ENCODE measurements at places on chromosomes 12 and 14. TPM values are rescaled to one million over a fixed set of nuclear protein-coding genes. Genes with fewer than 3 reads are reported as not detected.

Gene PTCSC3
- total RNA-seq, result not detected

- DNase-seq, result no peak
These were observed 150.6 kb downstream of the BCAT1 start for GRCh38 chr12:24798335-24798734.

- DNase-seq, result no peak
These were observed 249.9 kb downstream of the BCAT1 start for GRCh38 chr12:24698972-24699371.

DNA sequence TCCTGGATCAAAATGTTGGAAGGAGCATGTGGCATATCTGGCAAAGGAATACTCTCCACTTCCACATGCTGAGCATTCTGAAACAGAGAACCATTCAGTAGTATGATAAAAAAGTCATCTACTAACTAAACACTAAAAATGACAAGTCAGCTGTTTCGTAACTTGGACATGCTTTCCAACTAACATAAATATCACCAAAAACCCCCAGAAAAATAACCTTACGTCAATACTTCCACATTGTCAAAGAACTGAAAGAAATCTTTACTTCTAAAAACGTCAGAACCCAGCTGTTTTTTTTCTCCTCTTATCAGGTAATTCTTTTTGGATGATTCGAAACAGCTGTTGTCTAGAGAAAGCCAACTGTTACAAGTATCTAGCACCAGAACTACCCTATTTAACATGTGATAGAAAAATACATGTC, 8.2 kb downstream of the WBP11 start:
- DNase-seq, result peak; percentile 37

Gene ZNF385A
- total RNA-seq, result 14.9 TPM

DNA sequence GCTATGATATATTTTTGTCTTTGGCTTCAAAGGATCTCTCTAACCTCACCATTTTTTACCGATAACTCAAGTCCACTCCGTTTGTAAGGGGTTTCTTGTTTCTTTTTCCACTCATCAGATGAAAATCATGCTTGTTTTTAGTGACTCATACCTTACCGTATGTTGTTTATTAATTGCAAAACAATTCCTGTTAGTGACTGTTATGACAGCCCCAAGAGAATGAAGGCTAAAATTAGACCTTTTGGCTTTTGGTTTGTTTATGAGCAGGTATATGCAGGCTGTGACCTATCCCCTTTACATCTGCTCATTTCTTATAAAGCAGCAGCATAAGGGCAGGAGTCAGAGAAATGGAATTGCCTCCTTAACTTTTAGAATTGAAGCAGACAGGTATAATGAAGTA, 319.8 kb downstream of the CEP128 start:
- no peak for DNase-seq

- DNase-seq, result no peak
These were observed 15.8 kb downstream of the TMEM229B start for GRCh38 chr14:67472726-67473125.

Gene NANOG
- 0.24 TPM for total RNA-seq

DNA sequence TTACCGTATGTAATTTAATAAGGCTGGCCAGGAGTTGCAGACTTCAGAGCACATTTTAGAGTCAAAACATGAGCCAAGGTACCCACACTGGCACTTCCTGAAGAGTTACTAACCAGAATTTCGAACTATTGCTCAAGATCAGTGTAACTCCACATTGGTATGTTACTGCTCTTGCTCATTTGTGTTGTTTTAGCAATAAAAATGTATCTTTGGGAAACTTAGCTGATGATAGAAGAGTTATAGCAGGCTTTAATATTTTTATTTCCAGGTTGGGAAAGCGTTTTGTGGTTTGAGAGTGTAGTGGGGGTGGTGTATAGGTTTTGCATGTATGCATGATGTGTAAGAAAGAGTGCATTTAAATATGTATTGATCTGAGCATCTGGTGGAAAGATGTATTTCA, 96.6 kb downstream of the SCN8A start:
- DNase-seq, result no peak

GRCh38 chr14:77607741-77608302, 8.6 kb downstream of the SPTLC2 start:
- DNase-seq, result no peak

Gene NPFF
- not detected for total RNA-seq

Gene SOX5
- total RNA-seq, result 74.4 TPM

DNA sequence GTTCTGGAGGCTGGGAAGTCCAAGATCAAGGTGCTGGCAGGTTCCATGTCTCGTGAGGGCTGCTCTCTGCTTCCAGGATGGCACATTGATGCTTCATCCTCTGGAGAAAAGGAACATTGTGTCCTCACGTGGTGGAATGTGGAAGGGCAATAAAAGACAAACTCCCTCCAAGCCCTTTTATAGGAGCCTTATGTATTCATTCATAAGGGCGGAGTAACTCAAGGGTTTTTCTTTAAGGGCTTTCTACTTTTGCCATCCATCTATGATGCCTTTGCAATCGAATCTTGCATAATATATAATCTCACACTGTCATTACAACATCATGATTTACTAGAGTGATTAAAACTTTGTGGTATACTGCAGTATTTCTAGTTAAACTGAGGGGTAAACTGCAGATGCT, 132.7 kb upstream of the DDHD1 start:
- no peak for DNase-seq

DNA sequence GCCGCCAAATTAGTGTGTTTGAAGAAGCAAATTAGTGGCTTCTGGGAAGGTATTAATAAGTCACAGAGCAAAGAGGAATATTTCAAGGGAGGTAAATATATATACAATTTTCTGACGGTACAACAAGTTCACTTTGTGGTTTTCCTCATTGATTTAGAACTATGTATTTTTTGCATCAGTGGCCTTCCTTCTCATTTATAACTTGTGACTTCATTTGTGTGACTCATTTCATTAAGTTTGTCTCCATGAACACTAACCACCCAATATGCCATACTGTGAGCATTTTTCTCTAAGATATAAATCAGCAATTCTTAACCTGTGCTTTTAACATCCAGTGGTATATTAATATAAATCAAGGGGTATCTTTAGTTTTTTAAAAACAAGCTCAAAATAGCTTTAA, 29.3 kb upstream of the ARHGAP5 start:
- DNase-seq, result no peak

DNA sequence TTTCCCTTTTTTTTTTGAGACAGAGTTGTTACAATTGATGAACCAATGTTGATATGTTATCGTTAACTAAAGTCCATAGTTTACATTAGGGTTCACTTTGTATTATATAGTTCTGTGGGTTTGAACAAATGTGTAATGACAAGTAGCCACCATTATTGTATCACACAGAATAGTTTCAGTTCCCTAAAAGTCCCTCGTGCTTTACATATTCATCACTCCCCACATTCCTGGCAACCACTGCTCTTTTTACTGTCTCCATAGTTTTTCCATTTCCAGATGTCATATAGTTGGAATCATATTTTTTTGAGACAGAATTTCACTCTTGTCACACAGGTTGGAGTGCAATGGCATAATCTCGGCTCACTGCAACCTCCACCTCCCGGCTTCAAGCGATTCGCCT, 12.5 kb downstream of the HSD17B6 start:
- DNase-seq, result no peak

Gene SERPINA10
- total RNA-seq, result 1.2 TPM

Gene KHNYN
- 80.2 TPM for total RNA-seq

- peak; percentile 39 for DNase-seq
These were observed 85.7 kb downstream of the BORCS5 start for GRCh38 chr12:12442548-12443071.

GRCh38 chr12:109583733-109584132, 10.1 kb downstream of the MVK start:
- no peak for DNase-seq

DNA sequence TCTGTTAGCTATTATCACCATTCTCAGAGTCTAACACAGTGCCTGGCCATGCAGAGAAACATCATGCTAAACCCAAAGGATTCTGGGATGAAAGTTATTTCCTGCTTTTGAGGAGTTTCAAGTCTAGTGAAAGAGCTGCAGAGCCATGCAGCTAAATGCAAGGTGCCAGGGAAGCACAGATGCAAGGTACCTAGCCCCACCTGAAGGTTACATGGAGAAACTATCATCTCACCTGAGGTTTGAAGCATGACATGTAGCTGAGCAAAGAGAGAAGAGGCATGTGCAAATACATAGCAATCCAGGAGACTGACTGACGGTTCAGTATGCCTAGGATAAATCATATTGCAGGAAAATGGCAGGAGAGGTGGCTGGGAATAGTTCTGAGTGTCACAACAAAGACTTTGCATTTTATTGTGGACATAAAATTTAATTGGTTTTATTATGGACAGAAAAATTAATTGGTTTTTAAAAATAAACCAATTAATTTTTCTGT, 170.4 kb downstream of the PRKD1 start:
- DNase-seq, result no peak

Gene C1S
- total RNA-seq, result 201 TPM

GRCh38 chr14:98901511-98902205, 370.3 kb downstream of the BCL11B start:
- no peak for DNase-seq

GRCh38 chr12:95852133-95852532, 6.6 kb upstream of the SNRPF start:
- no peak for DNase-seq

GRCh38 chr12:30286345-30286926, 409.2 kb downstream of the IPO8 start:
- DNase-seq, result peak; percentile 19

DNA sequence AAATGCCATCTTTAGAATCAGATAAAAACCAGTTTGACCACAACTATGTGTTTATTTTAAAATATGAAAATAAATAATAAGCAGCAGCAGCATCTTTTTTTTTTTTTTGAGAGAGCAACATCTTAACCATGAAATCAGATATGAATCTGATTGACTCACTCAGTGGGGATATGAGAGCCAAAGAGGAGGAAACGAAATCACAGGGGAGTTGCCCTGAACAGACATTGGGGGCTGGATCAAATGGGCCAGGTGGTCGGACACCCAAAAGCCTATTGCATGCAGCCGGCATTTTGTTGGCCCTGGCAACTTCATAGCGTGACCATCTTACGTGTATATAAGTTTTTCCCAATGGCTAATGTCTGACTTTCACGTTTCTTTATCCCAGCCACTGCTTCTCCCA, 321.1 kb downstream of the NPAS3 start:
- DNase-seq, result no peak

DNA sequence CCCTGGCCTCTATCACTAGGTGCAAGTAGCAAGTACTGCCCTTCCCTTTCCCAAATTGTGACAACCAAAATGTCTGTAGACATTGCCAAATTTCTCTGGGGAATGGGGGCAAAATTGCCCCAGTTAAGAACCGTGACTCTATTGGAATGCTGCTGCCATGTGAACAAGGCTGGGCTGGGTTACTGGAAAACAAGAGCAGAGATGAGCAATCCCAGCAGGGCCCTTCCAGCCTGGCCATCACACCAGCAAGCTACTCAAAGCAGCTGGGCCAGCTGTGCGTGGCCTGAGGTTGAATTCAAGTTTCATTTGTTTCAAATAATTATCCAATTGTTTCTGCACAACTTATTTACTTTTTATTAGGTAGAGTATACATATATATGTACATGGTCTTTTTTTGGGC, 103.4 kb upstream of the PKP2 start:
- no peak for DNase-seq

Gene NELL2
- total RNA-seq, result 11.1 TPM
